ENCODE measurements at places on chromosomes 7 and 10. TPM values are rescaled to one million over a fixed set of nuclear protein-coding genes. Genes with fewer than 3 reads are reported as not detected.

GRCh38 chr7:140326116-140326928, 72.0 kb downstream of the SLC37A3 start:
- peaks cover 7% of the 10 kb centered on the region for H3K27me3 ChIP-seq
- H3K27ac ChIP-seq: no peak overlapping the region
- peak; percentile 57 for DNase-seq
- no peak overlapping the region for H3K4me3 ChIP-seq
- no peaks in the 10 kb centered on the region for H3K4me1 ChIP-seq

- H3K27ac ChIP-seq: no peak overlapping the region
- no peak overlapping the region for H3K4me3 ChIP-seq
- peaks cover under 1% of the 10 kb centered on the region for H3K27me3 ChIP-seq
- no peaks in the 10 kb centered on the region for H3K36me3 ChIP-seq
Measured at GRCh38 chr7:116836048-116836447, 26.3 kb upstream of the CAPZA2 start.

The HPSE2 gene
- not detected for total RNA-seq

GRCh38 chr7:22712999-22713398, 14.0 kb upstream of the IL6 start:
- H3K4me1 ChIP-seq: peaks cover 21% of the 10 kb centered on the region
- no peak overlapping the region for H3K4me3 ChIP-seq
- no peak overlapping the region for H3K27ac ChIP-seq
- H3K27me3 ChIP-seq: no peaks in the 10 kb centered on the region
- DNase-seq: no peak

- no peak for DNase-seq
- peaks cover 5% of the 10 kb centered on the region for H3K27me3 ChIP-seq
- H3K4me3 ChIP-seq: no peak overlapping the region
- no peak overlapping the region for H3K27ac ChIP-seq
- H3K36me3 ChIP-seq: no peaks in the 10 kb centered on the region
Measured at GRCh38 chr10:64036321-64036930, 515.2 kb downstream of the REEP3 start.

GRCh38 chr7:155728116-155728515, 83.7 kb downstream of the RBM33 start:
- H3K4me1 ChIP-seq: peaks cover 9% of the 10 kb centered on the region
- H3K27ac ChIP-seq: no peak overlapping the region
- no peak overlapping the region for H3K4me3 ChIP-seq

The OR2A1 gene
- total RNA-seq: not detected

The ACSL5 gene
- 0.52 TPM for total RNA-seq

GRCh38 chr7:111172564-111173257, 81.8 kb downstream of the LRRN3 start:
- no peak overlapping the region for H3K27ac ChIP-seq
- H3K4me1 ChIP-seq: no peaks in the 10 kb centered on the region
- DNase-seq: no peak
- H3K27me3 ChIP-seq: no peaks in the 10 kb centered on the region

- peaks cover 9% of the 10 kb centered on the region for H3K4me1 ChIP-seq
- no peaks in the 10 kb centered on the region for H3K36me3 ChIP-seq
- no peak overlapping the region for H3K4me3 ChIP-seq
- H3K27me3 ChIP-seq: no peaks in the 10 kb centered on the region
Measured at GRCh38 chr10:68302871-68303270, 29.0 kb upstream of the HNRNPH3 start.

The LIPF gene
- not detected for total RNA-seq

DNA sequence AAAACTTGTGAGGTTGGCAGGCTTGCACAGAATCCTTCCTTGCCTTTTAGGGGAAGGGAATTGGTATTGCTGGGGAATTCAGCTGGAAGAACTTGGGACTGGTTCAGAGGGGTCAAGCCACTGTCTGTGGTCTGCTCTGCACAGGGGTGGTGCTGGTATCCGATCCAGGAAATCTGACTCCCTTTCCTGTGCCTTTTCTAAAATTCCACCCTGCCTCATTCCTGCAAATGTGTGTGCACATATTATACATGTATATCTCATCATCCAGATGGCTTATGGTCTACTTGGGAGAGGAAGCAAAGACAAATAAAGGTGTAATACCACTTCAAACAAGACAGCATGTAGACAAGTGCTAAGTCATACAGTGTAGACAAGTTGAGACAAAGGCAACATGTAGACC, 14.3 kb downstream of the UBTD1 start:
- DNase-seq: no peak
- no peaks in the 10 kb centered on the region for H3K27me3 ChIP-seq
- H3K27ac ChIP-seq: no peak overlapping the region
- peaks cover 27% of the 10 kb centered on the region for H3K4me1 ChIP-seq
- no peaks in the 10 kb centered on the region for H3K36me3 ChIP-seq

GRCh38 chr10:60456053-60456452, 66.4 kb upstream of the ANK3 start:
- peaks cover 13% of the 10 kb centered on the region for H3K4me1 ChIP-seq
- peak; percentile 18 for DNase-seq
- peaks cover 4% of the 10 kb centered on the region for H3K27me3 ChIP-seq
- H3K27ac ChIP-seq: no peak overlapping the region

GRCh38 chr10:127262606-127263005, 66.2 kb upstream of the INSYN2A start:
- H3K4me3 ChIP-seq: no peak overlapping the region
- DNase-seq: no peak
- H3K36me3 ChIP-seq: peaks cover 48% of the 10 kb centered on the region
- H3K4me1 ChIP-seq: no peaks in the 10 kb centered on the region
- no peaks in the 10 kb centered on the region for H3K27me3 ChIP-seq

DNA sequence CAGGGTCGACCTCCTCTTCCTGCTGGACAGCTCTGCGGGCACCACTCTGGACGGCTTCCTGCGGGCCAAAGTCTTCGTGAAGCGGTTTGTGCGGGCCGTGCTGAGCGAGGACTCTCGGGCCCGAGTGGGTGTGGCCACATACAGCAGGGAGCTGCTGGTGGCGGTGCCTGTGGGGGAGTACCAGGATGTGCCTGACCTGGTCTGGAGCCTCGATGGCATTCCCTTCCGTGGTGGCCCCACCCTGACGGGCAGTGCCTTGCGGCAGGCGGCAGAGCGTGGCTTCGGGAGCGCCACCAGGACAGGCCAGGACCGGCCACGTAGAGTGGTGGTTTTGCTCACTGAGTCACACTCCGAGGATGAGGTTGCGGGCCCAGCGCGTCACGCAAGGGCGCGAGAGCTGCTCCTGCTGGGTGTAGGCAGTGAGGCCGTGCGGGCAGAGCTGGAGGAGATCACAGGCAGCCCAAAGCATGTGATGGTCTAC, 46.9 kb downstream of the VWA2 start:
- H3K27me3 ChIP-seq: peaks cover 34% of the 10 kb centered on the region
- H3K4me3 ChIP-seq: no peak overlapping the region
- DNase-seq: no peak

DNA sequence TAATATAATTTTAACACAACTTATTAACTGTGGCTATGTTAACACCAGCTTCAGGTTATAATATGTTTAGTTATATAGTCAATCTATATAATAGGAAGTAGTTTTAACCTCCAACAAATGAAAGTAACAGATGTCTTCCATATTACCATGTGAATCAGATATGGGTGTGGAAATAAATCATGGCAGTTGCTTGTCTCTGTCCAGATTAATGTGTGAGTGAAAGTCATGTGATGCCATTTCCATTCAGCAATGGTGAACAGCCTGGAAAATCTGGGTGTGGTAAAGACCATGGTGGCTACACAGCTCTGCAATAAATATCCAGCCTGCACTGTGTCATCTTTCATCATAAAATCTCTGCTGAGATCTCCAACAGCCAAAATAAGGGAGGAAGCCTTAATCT, 27.8 kb downstream of the HEPACAM2 start:
- H3K4me3 ChIP-seq: no peak overlapping the region
- peaks cover 5% of the 10 kb centered on the region for H3K27me3 ChIP-seq
- peaks cover 10% of the 10 kb centered on the region for H3K4me1 ChIP-seq
- H3K27ac ChIP-seq: no peak overlapping the region

GRCh38 chr7:130912082-130912861, 178.3 kb upstream of the KLF14 start:
- H3K27me3 ChIP-seq: peaks cover 35% of the 10 kb centered on the region
- peak overlapping the region; percentile 99 for H3K4me3 ChIP-seq
- peaks cover 55% of the 10 kb centered on the region for H3K36me3 ChIP-seq
- peaks cover 67% of the 10 kb centered on the region for H3K4me1 ChIP-seq
- peak; percentile 84 for DNase-seq

GRCh38 chr10:22319980-22320558, 830 bp upstream of the BMI1 start:
- 0 out of 2 replicates have a peak, but pooled peaks cover 4% of the 10 kb centered on the region for H3K36me3 ChIP-seq
- H3K4me1 ChIP-seq: peaks cover 63% of the 10 kb centered on the region
- H3K27ac ChIP-seq: peak overlapping the region; percentile 83
- peaks cover 13% of the 10 kb centered on the region for H3K27me3 ChIP-seq
- peak overlapping the region; percentile 87 for H3K4me3 ChIP-seq
- no peak for DNase-seq

DNA sequence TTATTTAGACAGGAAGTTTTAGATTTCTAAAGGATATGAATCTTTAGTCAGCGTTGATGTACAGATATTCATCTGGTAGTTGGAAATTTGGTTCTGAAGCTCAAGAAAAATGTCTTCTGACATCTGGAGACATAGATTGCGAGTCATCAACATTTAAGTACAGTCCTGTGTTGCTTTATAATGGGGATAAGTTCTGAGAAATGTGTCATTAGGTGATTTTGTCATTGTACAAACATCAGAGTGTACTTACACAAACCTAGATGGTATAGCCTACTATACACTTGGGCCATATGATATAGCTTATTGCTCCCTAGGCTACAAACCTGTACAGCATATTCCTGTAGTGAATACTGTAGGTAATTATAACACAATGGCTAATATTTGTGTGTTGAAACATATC, 49.6 kb upstream of the UBN2 start:
- no peak overlapping the region for H3K27ac ChIP-seq
- peak; percentile 27 for DNase-seq
- no peak overlapping the region for H3K4me3 ChIP-seq
- H3K27me3 ChIP-seq: peaks cover 2% of the 10 kb centered on the region

DNA sequence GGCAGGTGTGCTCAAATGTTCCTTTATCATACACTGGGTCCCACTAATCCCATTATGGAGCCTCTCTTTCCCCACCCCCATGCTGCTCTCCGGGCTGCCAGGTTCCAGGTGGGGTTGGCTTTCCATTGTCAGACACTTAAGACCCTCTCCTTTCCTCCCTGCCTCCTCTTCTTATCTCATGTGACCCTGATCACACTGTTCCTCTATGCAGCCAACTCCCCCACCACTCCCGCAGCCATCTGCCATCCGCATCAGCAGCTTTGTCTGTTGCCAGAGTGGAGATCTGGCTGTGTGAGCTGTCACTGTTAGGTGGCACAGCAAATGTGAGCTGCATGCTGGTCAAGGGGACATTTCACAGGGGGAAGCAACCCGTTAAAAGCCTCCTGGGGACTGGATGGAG, 391.4 kb downstream of the TNS3 start:
- no peaks in the 10 kb centered on the region for H3K4me1 ChIP-seq
- H3K27me3 ChIP-seq: peaks cover 36% of the 10 kb centered on the region
- H3K4me3 ChIP-seq: no peak overlapping the region
- DNase-seq: no peak
- no peak overlapping the region for H3K27ac ChIP-seq

The ZNF394 gene
- 15.0 TPM for total RNA-seq

- H3K4me3 ChIP-seq: no peak overlapping the region
- peak; percentile 59 for DNase-seq
- no peak overlapping the region for H3K27ac ChIP-seq
- no peaks in the 10 kb centered on the region for H3K36me3 ChIP-seq
- H3K4me1 ChIP-seq: no peaks in the 10 kb centered on the region
Measured at GRCh38 chr10:27558612-27559020, 54.5 kb downstream of the RAB18 start.

The AOAH gene
- not detected for total RNA-seq

GRCh38 chr10:110067960-110068770, 60.4 kb downstream of the ADD3 start:
- H3K4me1 ChIP-seq: peaks cover 30% of the 10 kb centered on the region
- H3K27me3 ChIP-seq: no peaks in the 10 kb centered on the region
- peak overlapping the region; percentile 37 for H3K27ac ChIP-seq
- DNase-seq: no peak
